Hair follicle dermal papilla cell (primary cell): ENCODE measurements at places on chromosomes 12 and 14. TPM values are rescaled to one million over a fixed set of nuclear protein-coding genes. Genes with fewer than 3 reads are reported as not detected.

RNFT2 gene
- total RNA-seq: 0.97 TPM in 2 replicates

SLC35F4 gene
- total RNA-seq: not detected in 2 replicates

FERMT2 gene
- 178 and 206 TPM in 2 replicates for total RNA-seq

WIF1 gene
- not detected in 2 replicates for total RNA-seq

LRRK2 gene
- total RNA-seq: 6.4 and 8.9 TPM in 2 replicates

MED13L gene
- total RNA-seq: 339 and 417 TPM in 2 replicates

PPP1R36 gene
- total RNA-seq: 1.8 and 2.9 TPM in 2 replicates

GALNT16 gene
- 4.0 and 4.9 TPM in 2 replicates for total RNA-seq

KITLG gene
- total RNA-seq: 105 and 131 TPM in 2 replicates

PARPBP gene
- 5.0 TPM in 2 replicates for total RNA-seq

DDX47 gene
- 55.7 and 59.3 TPM in 2 replicates for total RNA-seq

BHLHE41 gene
- 8.6 and 9.4 TPM in 2 replicates for total RNA-seq

HCAR3 gene
- not detected in 2 replicates for total RNA-seq

NANOG gene
- not detected in 2 replicates for total RNA-seq

INSM2 gene
- not detected in 2 replicates for total RNA-seq

CHGA gene
- total RNA-seq: not detected in 2 replicates
